ENCODE measurements at places on chromosomes 7 and 10. TPM values are rescaled to one million over a fixed set of nuclear protein-coding genes. Genes with fewer than 3 reads are reported as not detected.
A peak's percentile ranks its signal among the peaks of the same experiment; 100 is the strongest.

The EBLN1 gene
- total RNA-seq: not detected

The CDK6 gene
- total RNA-seq: 48.2 TPM

The GAD2 gene
- total RNA-seq: not detected

The SYT15B gene
- 0.51 TPM for total RNA-seq

The MINDY3 gene
- 27.5 TPM for total RNA-seq

The NUTM2B gene
- total RNA-seq: 0.33 TPM

The PON3 gene
- total RNA-seq: 0.85 TPM

The HECW1 gene
- total RNA-seq: not detected

The CYP2E1 gene
- total RNA-seq: 0.23 TPM

The CDC14C gene
- not detected for total RNA-seq

The MMRN2 gene
- total RNA-seq: 465 TPM

The AFAP1L2 gene
- 27.7 TPM for total RNA-seq

The CCL26 gene
- total RNA-seq: not detected

The PGAM2 gene
- 0.51 TPM for total RNA-seq

The PON1 gene
- total RNA-seq: not detected

The CALCR gene
- not detected for total RNA-seq

- no peak for DNase-seq
Measured at GRCh38 chr7:132080967-132081668, 495.2 kb downstream of the PLXNA4 start.

GRCh38 chr10:97534746-97535367 lies 36.1 kb downstream of the UBTD1 start:
- peak; percentile 80 for DNase-seq

DNA sequence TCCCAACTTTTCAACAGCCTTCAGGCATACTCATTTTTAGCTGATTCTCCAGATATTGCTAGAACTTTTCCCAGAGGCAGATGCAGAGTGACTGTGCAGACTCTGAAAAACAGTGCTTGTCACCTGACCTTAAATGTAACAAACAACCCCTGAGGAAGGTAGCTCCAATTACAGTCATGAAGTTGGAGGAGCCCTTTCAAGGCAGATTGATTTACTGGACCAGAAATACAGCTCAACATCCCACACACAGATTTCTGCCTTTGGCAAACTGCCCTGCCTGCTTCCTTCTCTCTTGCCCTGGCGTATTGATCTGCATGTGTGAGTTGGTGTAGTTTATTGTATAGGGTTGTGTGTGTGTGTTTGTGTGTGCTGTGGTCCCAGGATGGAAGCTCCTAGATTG lies 38.5 kb downstream of the PYROXD2 start:
- no peak for DNase-seq

- peak; percentile 4 for DNase-seq
Measured at GRCh38 chr7:40057292-40057691, 77.1 kb downstream of the MPLKIP start.

DNA sequence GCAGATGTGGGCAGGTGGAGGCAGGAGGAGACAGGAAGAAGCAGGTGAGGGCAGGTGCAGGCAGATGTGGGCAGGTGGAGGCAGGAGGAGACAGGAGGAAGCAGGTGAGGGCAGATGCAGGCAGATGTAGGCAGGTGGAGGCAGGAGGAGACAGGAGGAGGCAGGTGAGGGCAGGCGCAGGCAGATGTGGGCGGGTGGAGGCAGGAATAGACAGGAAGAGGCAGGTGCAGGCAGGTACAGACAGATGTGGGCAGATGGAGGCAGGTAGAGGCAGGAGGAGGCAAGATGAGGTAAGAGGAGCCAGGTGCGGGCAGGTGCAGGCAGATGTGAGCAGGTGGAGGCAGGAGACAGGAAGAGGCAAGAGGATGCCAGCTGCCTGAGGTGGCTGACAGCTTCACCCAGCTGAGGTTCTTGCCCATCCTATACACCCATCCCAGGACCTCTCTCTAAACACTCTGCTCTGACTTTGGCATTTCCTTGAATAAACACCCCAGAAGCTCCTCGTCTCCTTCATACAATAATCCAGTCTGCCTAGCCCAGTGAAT lies 33.0 kb downstream of the PTPRE start:
- no peak for DNase-seq

DNA sequence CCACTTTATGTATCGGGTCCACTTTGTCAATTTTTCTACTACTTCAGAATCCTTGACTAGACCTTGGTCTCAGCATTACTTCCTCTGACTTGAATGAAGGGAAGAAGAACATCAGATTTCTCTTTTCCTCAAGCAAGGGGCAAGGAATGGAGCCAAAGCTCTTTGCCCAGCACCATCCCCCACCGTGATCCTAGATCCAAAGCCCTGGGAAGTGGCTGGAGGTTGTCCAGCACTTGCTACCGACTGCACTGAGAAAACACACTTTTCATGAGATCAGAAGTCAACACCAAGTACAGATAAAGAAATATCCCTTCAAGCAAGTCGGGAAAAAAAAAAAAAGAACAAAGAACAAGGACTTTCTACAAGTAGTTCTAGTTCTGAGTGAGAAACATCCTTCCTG lies 102.1 kb upstream of the DDC start:
- peak; percentile 61 for DNase-seq

- DNase-seq: no peak
Measured at GRCh38 chr10:120145107-120145506, 252.6 kb downstream of the SEC23IP start.

- no peak for DNase-seq
Measured at GRCh38 chr10:118737603-118738302, 17.0 kb downstream of the CACUL1 start.

DNA sequence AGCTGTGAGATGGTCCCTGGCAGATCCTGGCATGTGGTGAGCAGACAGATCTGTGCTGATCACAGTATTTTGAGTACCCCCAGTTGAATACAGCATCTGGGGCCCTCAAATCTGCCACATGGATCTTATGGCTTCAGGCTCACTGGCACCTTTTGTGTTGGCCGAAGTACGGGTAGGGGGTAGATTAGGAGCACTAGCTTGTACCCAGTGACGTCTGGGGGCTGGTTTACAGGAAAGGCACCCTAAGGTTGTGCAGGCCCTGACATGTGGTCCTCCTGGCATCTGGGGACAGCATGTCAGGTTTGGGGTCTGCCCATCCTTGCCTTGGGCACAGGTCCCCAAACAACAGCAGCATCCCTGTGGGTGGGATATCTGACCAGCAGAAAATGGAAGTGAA lies 53.2 kb downstream of the SYPL1 start:
- DNase-seq: no peak

- DNase-seq: no peak
Measured at GRCh38 chr10:64586934-64587503, 1065.8 kb downstream of the REEP3 start.

DNA sequence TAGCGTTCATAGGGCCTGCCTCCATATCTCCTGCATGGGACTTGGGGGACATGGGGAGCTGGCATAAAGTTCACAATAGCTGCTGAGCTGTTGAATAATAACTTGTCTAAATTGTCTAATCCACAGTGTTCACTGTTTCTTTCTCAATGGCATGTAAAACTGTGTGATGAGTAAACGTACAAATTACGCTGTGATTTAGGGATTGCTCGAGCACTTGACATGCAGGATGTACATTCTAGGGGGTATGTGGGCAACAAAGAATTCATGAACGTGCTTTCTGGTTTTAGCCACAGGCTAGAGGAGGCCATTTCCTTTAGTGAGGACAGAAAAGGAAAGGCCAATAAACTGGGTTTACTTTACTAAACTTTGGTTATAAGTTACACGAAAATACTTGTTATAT lies 534.2 kb upstream of the ZWINT start:
- DNase-seq: no peak

DNA sequence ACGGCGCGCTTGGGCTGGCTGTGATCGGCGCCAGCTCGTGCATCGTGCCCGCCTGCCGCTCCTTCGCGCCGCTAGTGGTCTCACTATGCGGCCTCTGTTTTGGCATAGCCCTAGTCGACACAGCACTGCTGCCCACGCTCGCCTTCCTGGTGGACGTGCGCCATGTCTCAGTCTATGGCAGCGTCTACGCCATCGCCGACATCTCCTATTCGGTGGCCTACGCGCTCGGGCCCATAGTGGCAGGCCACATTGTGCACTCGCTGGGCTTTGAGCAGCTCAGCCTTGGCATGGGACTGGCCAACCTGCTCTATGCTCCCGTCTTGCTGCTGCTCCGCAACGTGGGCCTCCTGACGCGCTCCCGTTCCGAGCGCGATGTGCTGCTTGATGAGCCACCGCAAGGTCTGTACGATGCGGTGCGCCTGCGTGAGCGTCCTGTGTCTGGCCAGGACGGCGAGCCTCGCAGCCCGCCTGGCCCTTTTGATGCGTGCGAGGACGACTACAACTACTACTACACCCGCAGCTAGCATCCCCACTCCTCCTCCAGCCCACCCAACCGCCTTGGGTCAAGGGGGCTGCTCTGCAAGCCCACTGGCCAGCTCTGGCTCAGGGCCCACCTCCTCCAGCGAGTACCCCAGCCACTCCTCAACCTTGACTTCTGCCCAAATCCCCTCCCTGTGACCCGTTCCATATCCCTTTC lies 1.9 kb downstream of the SLC18A3 start:
- DNase-seq: no peak

- peak; percentile 47 for DNase-seq
Measured at GRCh38 chr10:124354411-124355382, 64.0 kb downstream of the OAT start.

DNA sequence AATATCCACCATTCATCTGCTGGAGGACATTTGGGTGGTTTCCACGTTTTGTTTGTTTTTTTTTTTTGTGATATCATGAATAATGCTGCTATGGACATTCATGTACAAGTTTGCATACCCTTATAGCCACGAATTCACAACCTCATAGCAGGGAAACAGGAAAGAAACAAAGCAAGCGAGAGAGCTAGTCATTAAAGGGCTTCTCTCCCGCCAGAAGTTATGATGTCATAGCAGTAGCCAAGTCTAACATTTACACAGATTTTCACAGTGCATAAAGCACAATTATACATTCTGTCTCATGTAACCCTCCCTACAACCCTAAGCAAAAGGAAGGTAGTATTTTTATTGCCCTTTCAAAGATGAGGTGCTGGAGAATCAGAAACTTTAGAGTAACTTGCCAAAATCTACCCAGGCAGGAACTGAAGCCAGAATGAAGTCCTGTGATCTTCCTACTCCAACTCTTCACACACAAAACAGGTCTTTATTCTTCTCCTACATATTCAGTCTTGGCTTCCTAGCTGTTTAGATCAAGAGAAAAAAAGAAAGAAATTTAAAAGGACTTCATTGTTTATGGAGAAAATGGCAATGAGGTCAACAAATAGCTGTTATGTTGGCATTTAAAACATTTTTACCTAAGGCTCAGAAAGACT lies 33.9 kb upstream of the GPAM start:
- DNase-seq: no peak

GRCh38 chr10:94546049-94546900 lies 687 bp downstream of the HELLS start:
- DNase-seq: peak; percentile 32

DNA sequence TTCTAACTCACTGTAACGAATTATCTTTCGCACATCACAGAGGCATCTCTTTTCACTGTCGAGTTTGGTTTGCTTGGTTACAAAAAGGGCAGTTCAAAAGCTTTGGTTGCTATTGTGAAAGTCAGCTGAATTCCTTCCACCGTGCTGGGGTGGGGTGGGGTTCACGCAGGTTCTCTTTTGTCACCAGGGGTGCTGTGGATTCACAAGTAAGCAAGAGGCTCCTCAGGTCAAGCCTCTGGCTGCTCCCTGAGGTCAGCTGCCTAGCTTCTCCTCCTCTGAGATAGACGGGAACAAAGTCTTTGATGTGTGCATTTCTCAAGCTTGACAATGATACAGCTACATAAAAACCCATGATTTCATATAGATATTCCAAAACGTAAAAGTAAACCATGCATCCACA lies 47.7 kb downstream of the EGFR start:
- DNase-seq: no peak

DNA sequence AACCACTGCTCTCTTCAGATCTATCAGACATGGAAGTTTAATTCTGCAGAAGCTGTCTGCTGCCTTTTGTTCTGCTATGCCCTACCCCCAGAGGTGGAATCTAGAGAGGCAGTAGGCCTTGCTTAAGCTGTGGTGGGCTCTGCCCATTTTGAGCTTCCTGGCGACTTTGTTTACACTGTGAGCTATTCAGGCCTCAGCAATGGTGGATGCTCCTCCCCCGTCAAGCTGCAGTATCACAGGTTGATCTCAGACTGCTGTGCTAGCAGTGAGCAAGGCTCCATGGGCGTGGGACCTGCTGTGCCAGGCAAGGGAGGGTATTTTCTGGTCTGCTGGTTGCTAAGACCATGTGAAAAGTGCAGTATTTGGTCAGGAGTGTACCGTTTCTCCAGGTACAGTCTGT lies 45.1 kb upstream of the CDK14 start:
- DNase-seq: no peak

GRCh38 chr10:52542906-52543305 lies 228.8 kb downstream of the DKK1 start:
- no peak for DNase-seq

- no peak for DNase-seq
Measured at GRCh38 chr10:103557455-103557854, 64.0 kb downstream of the NEURL1 start.

- DNase-seq: no peak
Measured at GRCh38 chr10:131645756-131646155, 255.1 kb upstream of the PPP2R2D start.

GRCh38 chr7:97732565-97733275 lies 834 bp downstream of the TAC1 start:
- DNase-seq: no peak

DNA sequence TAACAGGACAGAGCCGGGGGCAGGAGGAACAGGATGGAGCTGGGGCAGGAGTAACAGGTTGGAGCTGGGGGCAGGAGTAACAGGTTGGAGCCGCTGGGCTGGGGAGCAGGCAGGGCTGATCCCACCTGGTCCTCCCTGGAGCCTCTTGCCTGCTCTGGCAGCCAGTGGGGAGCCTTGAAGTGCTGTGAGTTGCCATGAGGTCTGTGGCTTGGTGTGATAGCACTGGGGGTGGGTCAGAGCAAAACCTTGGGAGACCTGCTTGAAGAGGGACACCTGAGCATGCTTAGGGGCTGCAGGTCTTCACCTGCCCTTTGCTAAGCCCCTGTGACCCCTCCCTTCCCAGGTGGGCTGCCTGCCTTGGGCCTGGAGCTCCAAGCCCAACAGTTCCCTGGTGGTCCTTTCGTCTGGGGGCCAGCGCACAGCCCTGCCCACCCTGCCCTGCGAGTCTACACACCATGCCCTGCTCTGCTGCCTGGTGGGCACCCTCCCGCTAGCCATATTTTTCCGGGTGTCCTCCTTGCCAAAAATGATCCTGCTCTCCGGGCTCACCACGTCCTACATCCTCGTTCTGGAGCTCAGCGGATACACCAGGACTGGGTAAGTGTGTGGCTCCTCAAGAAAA lies 111.6 kb downstream of the ADCY1 start:
- DNase-seq: no peak

GRCh38 chr7:150722431-150722931 lies 6.1 kb downstream of the GIMAP1 start:
- DNase-seq: peak; percentile 78

- DNase-seq: peak; percentile 73
Measured at GRCh38 chr10:99976886-99977665, 32.7 kb downstream of the DNMBP start.

Measured in dermis blood vessel endothelial cell (primary cell).